ENCODE measurements at places on chromosomes 7 and 10. TPM values are rescaled to one million over a fixed set of nuclear protein-coding genes. Genes with fewer than 3 reads are reported as not detected.

- no peak for DNase-seq
Measured at GRCh38 chr10:108757946-108758345, 1165.4 kb downstream of the XPNPEP1 start.

MEIG1 gene
- polyA plus RNA-seq: 0.18 TPM

- DNase-seq: no peak
Measured at GRCh38 chr10:72732521-72732920, 40.6 kb downstream of the MCU start.

DNA sequence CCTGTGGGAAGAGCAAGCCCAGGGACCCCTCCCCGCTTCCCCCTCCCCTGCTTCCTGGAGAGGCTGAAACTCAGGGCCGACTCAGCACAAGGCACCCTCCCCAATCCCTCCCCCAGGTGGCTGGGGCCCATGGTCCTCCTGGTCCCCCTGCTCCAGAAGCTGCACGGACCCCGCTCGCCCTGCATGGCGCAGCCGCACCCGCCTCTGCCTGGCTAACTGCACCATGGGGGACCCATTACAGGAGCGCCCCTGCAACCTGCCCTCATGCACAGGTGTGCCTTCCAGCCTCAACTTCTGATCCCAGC, 19.7 kb upstream of the ZNF862 start:
- DNase-seq: no peak

GRCh38 chr7:13749636-13750035, 239.8 kb downstream of the ETV1 start:
- DNase-seq: no peak

SFRP4 gene
- not detected for polyA plus RNA-seq

Measured in small intestine (tissue), 16 donors.